ENCODE measurements at places on chromosomes 7 and 10.

DNA sequence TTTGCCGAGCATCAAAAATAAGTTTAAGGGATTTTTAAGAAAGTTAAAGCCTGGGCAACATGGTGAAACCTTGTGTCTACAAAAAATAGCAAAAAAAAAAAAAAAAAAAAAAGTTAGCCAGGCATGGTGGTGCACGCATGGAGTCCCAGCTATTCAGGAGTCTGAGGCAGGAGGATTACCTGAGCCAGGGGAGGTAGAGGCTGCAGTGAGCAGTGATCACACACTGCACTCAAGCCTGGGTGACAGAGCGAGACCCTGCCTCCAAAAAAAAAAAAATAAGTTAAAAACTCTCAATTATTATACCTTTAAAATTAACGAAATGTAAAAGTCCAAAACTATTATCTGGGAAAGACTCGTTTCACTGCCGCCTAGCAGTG, 35.0 kb upstream of the DAGLB start:
- DNase-seq: no peak

GRCh38 chr7:41501006-41501405, 201.9 kb downstream of the INHBA start:
- DNase-seq: no peak

GRCh38 chr7:156993925-156994235, 16.6 kb downstream of the MNX1 start:
- DNase-seq: no peak

DNA sequence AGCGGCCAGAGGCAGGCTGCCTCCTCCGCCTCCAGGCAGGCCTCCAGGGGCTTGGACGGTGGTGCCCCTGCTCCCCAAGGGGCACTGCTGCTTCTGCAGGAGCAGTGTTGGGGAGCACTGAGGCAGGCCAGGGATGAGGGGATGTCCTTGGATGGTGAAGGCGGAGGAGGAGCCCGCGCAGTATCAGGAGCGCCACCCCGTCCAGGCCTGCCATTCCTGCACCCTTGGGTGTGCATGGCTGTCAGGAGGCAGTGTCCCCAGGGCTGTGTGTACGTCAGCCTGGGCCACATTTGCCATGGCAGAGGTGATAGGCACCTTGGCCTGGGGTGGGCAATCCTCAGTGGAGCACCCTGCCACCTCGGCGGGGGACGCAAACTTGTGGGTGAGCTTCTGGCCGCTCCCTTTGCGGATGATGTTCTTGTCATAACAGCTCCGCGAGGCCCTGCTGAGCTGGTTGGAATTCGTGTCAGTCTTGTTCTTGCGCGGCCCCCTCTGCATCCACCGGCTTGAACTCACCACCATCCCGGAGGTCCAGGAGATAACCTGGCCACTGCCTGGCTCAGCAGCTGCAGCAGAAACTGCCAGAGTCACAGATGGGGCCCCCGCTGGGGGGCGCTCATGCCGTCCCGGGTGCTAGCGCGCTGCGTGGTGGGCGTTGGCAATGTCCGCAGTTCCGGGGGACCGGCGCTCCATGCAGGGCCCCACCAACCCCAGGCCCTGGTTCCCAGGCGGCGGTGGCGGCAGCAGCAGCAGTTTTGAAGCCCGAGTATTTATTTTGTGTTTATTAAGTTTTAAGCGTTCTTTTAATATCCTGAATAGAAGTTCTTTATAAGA, 182.3 kb upstream of the ADCY1 start:
- DNase-seq: no peak

DNA sequence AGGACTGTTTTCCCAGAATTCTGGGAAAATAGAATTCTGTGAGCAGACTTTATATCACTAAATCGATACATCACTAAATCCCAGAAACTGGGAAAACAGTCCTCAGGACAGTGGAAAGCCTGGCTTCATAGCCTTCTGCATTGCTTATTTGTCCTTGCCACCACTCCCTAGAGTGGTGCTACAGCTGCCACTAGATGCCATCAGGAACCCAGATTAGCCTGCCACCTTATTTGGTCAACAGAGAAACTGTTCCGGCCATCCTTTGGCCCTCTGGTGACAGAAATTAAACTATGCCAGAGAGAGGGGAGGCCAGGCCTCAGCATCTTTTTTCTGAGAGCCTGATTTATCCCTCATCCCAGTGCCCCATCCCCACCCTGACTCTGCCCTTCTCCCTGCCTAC, 19.6 kb upstream of the NFKB2 start:
- no peak for DNase-seq

DNA sequence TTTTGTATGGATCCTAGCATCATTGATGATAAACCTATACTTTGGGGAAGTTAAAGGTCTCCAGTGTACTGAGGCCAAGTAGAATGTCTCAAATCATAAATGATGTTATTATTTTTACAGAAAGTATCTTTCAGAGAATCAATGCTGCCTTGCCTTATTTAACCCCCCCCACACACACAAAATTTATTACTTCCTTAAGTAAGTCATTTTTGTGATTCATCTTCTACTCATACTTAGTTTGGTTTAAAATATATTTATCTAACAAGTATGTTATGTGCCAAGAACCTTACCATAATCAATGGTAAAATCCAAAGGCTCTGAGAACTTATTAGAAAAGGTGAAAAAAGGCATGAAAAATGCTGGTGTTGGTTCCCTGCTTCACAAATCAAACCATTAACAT, 18.8 kb upstream of the CLDN12 start:
- DNase-seq: no peak

- no peak for DNase-seq
Observed at GRCh38 chr7:8290645-8291308, 28.8 kb upstream of the ICA1 start.

DNA sequence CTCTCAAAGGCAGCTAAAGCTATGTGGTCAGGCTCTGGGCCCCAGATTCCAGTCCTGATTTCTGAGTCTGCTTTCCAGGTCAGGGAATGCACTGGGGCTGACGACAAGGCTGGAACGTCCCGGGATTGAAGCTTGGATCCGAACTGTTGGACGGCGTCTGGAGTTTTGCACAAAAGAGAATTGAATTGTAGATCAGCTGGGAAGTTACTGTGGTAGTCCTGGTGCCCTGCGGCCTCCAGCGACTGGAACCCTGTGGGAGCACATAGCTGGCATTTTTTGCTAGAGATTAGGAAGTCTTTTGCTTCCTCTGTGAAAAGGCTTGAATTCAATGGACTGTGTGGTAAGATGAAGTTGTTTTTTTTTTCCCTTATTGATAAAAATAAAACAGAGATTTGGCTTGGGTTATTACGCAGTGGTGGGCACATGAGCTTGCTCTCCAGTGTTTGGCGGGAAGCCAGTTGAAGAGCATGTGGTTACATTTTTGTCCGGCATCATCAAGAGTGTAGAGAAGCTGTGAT, at the start of gene HK1:
Gene HK1 (plus strand): TSS at position 51 of the 518 bp plus-strand sequence.
- no peak for DNase-seq
